Activated naive CD4-positive, alpha-beta T cell treated with anti-CD3 and anti-CD28 coated beads, Interleukin-2, amount 10 ng/mL, durations not matched to agents 5 hours and 36 hours (primary cell): ENCODE measurements at places on chromosomes 4 and X. TPM values are rescaled to one million over a fixed set of nuclear protein-coding genes. Genes with fewer than 3 reads are reported as not detected.

The FGFBP2 gene
- 5.2 TPM for total RNA-seq

The HEPH gene
- not detected for total RNA-seq

The CSAG1 gene
- total RNA-seq: not detected

The MAGEA10 gene
- not detected for total RNA-seq

The F9 gene
- total RNA-seq: not detected
